Stimulated activated naive CD4-positive, alpha-beta T cell (primary cell): ENCODE measurements at places on chromosomes 1 and 21.

DNA sequence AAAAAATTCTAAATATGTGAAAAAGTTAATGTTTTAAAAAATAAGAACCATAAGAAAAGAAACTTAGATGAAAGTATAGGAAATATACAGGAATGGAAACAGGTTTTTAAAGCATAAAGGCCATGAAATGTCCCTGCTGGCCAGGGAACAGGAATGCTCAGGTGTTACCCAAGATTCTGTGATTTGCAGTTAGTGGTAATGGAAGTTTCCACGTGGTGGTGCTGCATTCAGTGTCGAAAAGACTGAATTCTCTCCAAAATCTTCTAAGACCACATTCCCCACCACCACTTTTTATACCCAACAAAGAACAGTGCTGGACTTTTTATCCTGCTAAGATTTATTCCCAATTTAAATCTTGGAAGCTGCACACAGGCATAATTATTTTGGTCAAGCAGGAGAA, 126.2 kb downstream of the PRRX1 start:
- DNase-seq: no peak

DNA sequence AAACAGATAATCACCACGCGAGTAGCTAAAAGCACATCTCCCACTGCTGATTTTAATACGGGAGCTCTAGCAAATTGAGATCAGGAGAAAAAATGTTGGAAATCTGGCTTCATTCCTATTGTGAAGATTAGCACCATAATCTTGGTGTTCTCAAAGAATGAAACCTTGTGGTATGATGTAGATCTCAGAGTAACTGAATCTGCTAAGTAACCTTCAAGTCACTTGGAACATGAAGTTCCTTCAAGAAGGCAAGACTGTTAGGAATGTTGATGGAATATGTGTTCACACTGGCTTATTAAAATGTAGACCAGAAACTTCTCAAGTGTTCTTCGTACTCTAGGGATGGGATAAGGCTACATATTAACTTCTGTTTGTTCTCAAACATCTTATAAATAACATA, 117.4 kb upstream of the CHRM3 start:
- DNase-seq: no peak

DNA sequence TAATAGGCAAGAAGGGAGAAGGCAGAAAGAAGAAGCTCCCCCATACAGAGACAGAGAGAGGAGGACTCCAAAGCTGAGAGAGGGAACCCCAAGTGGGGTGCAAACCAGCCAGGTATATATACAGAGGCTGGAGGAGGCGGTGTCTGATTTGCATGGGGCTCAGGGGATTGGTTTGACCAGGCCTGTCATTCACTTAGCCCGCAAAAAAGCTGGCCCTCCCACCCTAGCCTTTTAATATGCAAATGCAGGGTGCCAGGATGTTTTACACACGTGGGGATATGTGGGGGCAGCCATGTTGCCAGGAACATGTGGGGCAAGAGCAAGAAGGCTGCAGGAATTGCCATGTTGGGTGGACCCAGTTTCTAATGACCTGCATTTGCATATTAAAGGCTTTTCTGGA, 37.0 kb upstream of the TENT5B start:
- DNase-seq: no peak

DNA sequence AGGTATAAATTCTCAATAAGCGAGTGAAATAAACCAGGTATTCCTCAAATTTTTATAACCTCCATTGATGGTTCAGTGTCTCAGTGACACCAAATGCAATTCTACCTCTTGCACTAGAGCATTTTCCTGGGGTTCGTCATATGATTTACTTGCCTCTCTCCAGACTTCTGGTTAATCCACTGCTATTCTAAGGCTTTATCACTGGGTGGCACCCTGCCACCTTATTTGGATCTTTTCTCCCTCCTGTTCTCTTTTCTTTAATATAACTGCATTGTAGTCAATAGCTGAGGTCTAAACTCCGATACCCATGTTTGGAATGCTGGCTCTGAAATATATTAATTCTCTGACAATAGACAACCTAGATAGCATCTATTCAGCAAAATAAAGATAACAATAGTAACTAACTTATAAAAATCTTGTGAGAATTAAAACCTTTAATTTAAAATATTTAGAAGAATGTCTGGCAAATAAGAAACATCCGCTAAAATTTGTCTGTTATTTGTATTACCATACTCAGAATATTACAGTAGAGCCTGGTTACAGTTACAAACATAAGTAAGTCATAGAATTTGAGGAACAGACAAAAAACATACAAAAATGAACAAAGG, 436.4 kb downstream of the PLA2G4A start:
- DNase-seq: no peak

- no peak for DNase-seq
Measured at GRCh38 chr1:23577056-23578004, 18.0 kb upstream of the ID3 start.

DNA sequence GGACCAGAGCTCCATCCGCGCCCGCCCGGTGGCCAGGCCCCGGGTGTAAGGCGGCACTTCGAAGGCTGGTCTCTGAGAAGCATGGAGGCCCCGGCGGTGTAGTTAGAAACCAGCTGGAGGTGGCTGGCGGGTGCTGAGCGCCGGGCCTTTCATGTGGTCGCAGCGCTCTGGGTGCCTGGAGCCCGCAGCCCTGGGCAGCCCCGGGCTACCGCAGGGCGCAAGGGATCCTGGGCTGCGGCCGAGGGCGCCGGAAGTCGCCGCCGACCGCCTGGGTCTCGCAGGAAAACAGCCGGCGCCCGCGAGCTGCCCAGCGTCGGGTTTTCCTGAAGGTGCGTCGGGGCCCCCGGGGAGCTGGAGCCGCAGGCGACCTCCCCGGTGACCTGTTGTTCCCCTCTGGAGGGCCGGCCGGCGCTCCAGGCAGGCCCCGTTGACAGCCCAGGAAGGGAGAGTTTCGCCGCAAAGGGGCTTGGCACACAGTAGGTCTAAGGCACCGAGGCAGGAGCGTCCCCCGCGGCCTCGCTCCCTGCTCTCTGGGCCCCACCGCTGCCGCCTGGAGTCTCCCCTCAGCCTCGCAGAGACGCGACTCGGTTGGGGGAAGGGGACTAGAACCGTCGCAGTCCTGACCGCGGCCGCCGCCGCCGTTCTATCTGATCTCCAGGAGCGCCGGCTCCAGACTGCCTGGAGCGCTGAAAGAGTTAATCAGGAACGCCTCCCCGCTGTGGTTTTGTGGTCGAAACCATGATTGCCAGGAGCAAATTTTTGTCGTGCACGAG, 2.7 kb downstream of the GRHL3 start:
- peak; percentile 65 for DNase-seq

- no peak for DNase-seq
Measured at GRCh38 chr1:244075247-244075722, 24.2 kb downstream of the ZBTB18 start.

DNA sequence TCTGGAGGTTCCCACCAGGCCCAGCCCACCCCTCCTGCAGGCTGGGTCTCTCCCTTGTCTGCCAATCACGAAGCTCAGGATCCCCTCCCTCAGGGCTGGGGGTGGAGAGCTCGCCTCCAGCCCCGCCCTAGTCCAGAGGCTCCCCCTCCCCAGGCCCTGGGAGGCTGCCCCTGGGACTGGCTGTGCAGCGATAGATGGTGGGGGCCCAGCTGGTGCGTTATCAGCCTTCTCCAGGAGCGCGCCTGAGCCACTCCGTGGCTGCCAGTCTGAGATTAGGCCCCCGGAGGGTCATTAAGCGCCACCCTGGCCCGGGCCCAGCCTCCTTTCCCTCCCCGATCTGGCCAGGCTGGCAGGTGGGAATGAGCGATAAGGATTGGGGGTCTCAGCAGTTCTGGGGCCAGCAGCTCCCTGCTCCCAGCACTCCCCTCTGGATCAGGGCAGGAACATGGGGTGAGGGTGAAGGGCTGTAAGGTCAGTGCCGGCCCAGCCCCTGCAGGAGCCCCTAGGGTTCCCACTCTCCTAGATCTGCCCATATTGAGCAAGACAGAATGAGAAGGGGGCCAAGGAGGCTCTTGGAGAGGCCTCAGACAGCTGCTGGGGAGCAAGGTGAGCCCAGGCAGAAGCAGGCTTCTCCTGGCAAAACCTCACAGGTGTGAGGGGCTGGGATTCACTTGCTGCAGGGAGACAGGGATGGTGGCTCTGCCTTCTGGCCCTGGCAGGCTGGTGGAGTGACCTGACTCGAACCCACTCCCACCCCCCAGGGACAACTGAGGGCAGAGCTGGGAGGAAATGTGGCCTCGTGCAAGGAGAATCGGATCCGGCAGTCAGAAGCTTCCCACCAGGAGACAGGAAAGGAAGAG, 8.5 kb downstream of the PDZK1IP1 start:
- no peak for DNase-seq
